ENCODE measurements at places on chromosomes 3 and 15. TPM values are rescaled to one million over a fixed set of nuclear protein-coding genes. Genes with fewer than 3 reads are reported as not detected.

DNA sequence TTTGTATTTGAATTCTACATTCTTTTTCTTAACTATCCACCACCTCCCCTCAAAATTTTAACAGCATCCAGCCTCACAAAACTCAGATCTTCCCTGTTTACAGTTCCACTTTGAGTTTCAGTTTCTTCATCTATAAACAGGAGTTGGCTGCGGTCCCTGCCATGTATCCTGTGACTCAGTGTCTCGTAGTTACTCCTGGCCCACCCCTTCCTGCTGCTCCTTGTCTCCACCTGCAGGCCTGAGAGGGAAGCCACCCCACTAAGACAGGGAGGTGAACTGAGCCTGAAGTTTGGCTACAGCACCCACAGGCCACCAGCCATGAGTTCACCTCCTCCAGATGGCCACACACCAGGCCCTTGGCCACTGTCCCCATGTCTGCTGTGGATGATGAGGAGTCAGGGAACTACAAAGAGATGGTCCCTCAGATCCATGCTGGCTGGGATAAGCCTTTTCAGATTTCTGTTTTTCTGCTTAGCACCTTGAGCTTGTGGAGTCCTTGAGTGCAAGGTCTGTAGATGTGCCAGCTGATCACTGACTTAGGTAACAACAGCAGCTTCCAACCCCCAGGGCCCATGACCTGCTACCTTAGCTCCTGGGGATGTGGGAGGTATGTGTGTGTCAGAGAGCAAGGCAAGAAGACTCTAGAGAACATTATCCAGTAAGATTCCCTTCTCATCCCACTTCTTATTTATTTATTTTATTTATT is 37.5 kb downstream of the CD86 start:
- peak; percentile 85 for DNase-seq

GRCh38 chr3:157199841-157200240 is 39.9 kb upstream of the CCNL1 start:
- DNase-seq, result no peak

DNA sequence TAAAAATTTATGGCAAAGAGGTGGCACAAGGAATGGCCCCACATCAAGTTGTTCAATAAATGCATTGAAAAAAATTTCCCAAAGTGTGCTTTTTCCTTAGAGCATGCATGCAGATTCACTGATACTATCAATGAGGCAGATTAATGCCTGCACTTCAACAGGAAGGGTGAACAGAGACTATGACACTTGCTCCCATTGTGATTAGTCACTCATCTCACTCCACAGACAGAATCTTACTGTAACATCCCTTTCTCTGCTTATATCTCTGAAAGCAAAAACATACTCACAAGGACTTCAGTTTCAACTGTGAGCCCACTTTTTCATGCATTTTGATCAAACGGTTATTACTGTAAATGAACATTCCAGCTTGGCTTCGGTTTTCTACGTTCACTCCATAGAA is 60.9 kb downstream of the MORC1 start:
- no peak for DNase-seq

DNA sequence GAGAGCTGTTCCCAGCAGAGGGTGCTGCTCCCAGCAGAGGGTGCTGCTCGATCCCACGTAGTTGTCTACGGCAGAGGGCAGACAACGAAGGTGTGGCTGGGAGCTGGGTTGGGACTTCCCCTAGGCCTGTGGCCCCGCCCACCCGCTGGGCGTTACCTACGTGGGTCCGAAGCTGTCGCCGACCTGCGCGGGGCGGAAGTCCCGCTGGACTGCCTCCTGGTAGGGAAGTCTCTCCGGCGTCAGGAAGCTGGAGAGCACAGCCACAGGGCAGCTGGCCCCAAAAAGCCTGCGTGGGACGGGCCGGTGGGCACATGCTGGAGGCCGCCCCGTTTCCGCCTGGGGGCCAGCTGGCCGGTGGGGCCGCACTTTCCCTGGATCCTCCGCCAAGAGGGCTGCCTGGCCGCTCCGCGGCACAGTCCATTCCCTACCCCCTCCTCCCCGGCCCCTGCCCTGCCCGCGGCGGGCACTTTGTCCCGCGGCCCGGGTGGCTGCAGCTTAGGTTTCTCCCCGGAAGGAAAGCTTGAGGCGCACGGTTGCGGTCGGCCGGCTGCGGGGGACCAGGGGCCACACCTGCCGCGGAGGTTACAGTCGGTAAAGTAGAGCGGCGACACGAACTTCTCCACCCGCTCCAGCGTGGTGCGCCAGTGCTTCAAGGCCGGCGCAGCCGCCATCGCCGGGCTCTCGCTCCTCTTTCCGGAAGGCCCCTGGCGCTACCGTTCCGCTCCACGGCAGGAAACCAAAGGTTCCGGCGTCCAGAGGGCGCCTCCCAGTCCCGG is at the start of gene MAN2C1:
Gene MAN2C1, minus strand, starts transcription at position 695 of the 776 bp plus-strand sequence. Its CDS starts 24 bp downstream, at position 671.
- peak; percentile 98 for DNase-seq

GRCh38 chr15:38186507-38186906 is 66.1 kb upstream of the SPRED1 start:
- no peak for DNase-seq

GRCh38 chr3:183378545-183378944 is 49.9 kb downstream of the MCF2L2 start:
- no peak for DNase-seq

GRCh38 chr15:60871152-60871551 is 357.9 kb downstream of the RORA start:
- no peak for DNase-seq

GRCh38 chr3:46516521-46516920 is 18.7 kb downstream of the RTP3 start:
- no peak for DNase-seq

GRCh38 chr3:187130346-187131066 is 8.8 kb downstream of the RPL39L start:
- peak; percentile 86 for DNase-seq

DNA sequence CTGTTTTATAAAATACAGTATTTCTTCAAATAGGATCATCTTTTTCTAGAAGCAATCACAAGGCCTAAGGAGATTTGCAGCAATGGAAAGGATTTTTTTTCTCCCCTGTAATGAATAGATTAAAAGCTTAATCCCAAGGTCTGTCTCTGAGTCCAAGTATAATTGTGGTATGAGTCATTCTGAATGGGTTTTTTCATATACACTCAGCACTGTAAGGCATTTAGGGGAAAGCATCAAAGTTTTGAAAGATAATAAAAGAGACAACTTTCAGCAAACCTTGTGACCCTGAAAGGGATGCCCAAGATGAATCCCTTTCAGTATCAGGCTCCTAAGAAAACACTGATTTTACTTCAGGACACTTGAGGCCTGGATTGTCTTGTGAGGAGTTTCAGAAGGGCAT is 23.3 kb upstream of the LARS2 start:
- DNase-seq, result no peak

DNA sequence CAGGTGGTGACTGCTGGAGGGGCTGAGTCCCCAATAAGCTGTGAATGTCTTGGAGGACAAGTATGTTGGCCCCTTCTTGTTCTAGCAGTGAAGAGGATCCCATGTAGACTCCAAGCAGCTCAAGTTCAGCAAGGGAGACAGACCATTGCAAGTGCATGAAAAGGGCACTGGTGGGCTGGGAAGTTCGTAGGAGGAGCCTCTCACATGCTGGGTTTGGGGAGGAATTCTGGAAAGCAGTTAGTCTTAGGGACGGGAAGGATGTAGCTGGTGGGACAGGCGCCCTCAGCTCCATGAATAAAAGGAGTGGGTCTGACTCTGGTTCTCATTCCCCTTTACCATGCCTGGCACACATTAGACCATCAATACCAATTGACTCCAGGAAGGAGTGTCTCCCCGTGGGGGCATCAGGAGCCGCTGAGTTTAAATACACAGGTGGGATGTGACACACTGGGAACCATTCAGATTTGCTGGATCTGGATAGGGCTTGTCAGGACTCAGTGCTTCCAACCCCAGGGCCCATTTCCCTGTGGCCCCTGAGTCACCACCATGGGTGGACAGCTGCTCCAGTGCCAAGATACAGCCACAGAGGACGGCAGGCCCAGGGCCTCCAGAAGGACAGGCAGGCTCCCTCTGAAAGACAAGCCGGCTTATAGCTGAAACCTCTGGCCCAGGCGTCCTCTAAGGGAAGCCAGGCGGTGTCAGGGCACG is 552 bp upstream of the XYLB start:
- DNase-seq, result no peak

DNA sequence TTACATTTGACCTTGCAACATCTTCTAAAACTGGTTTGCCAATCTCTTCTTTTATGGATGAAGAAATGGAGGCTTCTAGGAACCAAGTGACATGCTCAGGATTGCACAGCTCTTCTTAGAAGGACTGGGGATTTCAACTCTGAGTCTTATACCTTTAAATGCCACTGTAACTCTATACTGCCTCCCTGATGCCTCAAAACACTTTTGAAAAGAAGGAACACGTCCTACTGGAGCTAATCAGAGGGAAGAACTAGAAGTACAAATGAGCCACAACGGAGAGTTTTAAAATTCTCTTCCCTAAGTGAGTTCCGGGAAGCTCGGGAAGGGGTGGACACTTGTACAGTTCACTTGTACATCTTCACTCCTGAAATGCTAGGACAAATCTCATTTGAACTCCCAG is 949 bp upstream of the MITF start:
- DNase-seq, result no peak

- no peak for DNase-seq
These were observed 976.4 kb downstream of the CADM2 start for GRCh38 chr3:85935171-85935570.

DNA sequence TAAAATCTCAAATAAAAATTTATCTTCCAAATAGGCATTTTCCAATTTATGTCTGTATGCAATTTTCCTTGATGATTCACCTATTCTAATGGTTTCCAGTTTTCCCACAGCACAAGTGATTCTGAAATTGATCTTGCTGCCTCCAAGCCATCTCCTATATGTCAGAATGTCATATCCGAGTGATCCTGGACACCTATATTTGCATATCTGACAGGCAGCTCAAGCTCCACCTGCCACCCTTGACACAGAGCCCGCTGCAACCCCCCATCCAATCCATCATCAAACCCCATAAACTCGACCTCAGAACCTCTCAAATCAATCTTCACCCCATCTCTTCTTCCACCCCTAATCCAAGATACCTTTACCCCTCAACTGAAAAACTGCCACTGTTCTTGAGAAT is 579.5 kb downstream of the EPHB1 start:
- no peak for DNase-seq

DNA sequence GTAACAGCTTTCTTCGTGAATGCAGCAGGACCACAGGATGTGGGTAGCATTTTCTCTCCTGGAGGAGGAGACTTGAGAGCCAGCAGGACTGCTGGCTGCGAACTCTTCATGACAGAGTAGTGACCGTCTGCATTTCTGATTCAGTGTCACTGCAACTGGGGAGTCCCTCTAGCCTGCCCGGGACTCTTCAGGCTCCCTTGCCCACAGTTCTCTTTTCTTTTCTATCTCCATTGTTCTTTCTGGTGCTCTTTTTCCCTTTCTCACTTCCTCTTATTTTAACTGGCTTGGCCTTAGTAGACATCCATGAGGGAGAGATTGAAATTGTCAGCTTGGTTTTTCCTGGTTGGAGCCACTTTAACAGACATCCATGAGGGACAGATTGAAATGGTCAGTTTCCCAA is 49.9 kb upstream of the P2RY1 start:
- no peak for DNase-seq

GRCh38 chr15:72785432-72785831 is 1.9 kb upstream of the ADPGK start:
- DNase-seq, result peak; percentile 78

- DNase-seq, result no peak
These were observed 900.6 kb downstream of the TUSC7 start for GRCh38 chr3:117610156-117610555.

GRCh38 chr3:114260152-114260551 is 22.8 kb upstream of the ZNF80 start:
- no peak for DNase-seq

GRCh38 chr3:159266779-159267178 is 464.9 kb downstream of the MFSD1 start:
- peak; percentile 58 for DNase-seq

DNA sequence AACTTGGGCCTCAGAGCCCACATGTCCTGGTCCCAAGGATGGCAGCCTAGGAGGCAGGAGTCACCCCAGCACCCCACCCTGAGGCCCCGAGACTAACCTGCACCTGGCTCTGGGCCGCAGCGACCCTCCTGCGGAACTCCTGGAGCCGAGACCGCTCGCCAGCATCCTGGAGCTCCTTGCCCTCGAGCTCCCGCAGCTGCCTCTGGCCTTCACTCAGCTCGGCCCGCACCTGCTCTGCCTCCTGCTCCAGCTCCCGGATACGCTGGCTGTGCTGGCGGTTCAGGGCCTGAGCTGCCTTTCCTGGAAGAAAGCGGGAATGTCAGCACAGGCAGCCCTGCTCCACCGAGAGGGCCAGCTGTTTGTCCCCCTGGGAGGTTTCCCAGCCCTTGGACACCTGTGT is 13.2 kb downstream of the KIF7 start:
- no peak for DNase-seq

Gene GABRB3
- total RNA-seq, result not detected

Gene CPNE9
- total RNA-seq, result 0.17 TPM

Gene DLL4
- total RNA-seq, result 0.33 TPM

Gene DAPK2
- 4.3 TPM for total RNA-seq

Gene CSPG4
- total RNA-seq, result not detected

Gene NR1I2
- 0.17 TPM for total RNA-seq

Gene CCDC80
- total RNA-seq, result not detected

Data from activated CD4-positive, alpha-beta T cell treated with anti-CD3 and anti-CD28 coated beads, Interleukin-2, amount 10 ng/mL, durations not matched to agents 24 days and 14 days (primary cell).